GM20000 (cell line): ENCODE measurements at places on chromosomes 16 and 17.

GRCh38 chr17:58333736-58334207 lies 5.2 kb upstream of the TSPOAP1 start:
- DNase-seq, result no peak

DNA sequence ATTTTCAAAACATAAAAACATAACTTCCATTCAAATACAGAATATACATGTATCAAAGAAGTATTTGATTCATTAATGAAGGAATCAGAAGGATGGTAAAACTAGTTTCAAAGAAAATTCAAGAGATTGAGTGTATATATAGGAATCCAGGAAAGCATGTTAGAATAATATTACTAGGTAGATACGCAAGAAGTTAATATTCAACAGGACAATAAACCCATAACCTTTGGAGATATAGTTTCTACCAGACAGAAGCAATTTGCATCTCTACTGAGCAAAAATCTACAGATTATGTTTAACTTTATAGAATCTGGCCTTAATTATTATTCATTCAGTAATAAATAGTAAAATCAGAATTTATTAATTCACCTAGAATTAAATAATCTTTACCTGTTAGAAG lies 166.8 kb downstream of the CNTNAP4 start:
- no peak for DNase-seq

- DNase-seq, result no peak
These were observed 95.0 kb upstream of the PSMD7 start for GRCh38 chr16:74201576-74201975.

- DNase-seq, result no peak
These were observed 77.5 kb downstream of the MRTFB start for GRCh38 chr16:14148569-14148968.

DNA sequence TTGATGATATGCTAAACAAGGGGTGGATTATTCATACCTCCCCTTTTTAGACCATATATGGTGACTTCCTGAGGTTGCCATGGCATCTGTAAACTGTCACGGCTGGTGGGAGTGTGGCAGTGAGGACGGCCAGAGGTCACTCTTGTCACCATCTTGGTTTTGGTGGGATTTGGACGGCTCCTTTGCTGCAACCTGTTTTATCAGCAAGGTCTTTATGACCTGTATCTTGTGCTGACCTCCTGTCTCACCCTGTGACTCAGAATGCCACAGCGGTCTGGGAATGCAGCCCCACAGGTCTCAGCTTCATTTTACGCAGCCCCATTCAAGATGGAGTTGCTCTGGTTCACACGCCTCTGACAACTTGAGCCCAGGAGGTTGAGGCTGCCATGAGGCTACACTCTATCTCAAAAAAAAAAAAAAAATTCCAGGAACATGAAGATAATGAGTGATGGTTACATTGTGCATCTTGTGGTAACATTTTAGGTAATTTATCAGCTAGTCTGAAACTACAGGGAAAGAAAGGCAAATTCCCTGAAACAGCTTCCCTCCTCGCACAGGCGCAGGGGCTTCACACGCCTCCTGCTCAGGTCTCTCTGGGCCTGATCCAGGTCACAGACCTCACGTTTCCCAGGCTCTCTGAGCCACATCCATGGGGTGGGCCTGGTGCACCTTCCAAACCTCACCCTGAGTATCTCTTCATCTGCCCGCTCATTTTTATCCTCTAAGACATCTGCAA lies 15.3 kb upstream of the UBE2I start:
- DNase-seq, result no peak

- no peak for DNase-seq
These were observed 50.8 kb downstream of the SOCS1 start for GRCh38 chr16:11205065-11205699.

GRCh38 chr17:21542991-21543390 lies 149.3 kb upstream of the KCNJ18 start:
- no peak for DNase-seq

GRCh38 chr17:76123749-76124581 lies 17.1 kb downstream of the FOXJ1 start:
- DNase-seq, result peak; percentile 19

GRCh38 chr16:64878940-64879339 lies 242.9 kb downstream of the CDH11 start:
- no peak for DNase-seq

DNA sequence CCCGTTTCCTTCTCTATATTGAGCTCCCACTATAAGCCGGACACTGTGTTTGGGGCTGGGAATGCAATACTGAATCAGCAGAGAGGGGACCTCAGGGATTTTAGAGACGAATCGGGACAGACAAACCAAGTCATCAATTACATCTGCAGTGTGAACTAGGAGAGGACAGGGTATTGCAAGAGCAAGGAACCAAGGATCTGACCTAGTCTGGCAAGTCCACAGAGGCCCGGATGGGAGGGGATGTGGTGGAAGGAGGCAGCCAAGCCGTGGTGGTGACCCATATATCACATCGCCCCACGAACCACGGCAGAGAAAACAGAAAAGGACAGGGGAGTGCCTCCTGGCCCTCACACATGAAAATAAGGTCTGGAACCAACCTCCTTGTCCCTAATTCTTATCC lies 28.1 kb upstream of the NXPH3 start:
- peak; percentile 6 for DNase-seq

DNA sequence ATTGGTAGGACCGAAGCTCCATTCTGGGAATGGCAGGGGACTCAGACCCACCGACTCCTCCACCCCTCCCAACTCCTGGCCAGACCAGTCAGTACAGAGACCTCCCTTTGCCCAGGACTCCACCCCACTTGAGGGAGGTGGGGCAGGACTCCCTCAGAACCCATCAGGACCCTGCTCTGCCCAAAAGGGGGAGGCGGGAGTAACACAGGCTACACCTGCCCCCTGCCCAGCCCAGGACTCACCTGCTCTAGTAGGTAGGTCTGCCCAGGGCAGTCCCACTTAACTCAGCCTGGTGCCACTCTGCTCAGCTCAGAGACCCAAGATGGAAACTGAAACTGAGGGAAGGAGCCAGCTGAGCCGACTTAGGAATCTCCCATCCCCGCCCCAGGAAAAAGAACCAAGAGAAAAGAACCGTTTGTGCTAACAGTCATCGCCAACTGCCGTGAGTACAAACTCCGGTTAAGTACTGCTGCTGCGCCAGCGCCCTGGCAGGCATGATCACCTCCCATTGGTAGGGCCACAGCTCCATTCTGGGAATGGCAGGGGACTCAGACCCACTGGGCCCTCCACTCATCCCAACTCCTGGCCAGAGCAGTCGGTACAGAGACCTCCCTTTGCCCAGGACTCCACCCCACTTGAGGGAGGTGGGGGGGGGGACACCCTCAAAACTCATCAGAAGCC lies 503 bp downstream of the DHX58 start:
- no peak for DNase-seq

DNA sequence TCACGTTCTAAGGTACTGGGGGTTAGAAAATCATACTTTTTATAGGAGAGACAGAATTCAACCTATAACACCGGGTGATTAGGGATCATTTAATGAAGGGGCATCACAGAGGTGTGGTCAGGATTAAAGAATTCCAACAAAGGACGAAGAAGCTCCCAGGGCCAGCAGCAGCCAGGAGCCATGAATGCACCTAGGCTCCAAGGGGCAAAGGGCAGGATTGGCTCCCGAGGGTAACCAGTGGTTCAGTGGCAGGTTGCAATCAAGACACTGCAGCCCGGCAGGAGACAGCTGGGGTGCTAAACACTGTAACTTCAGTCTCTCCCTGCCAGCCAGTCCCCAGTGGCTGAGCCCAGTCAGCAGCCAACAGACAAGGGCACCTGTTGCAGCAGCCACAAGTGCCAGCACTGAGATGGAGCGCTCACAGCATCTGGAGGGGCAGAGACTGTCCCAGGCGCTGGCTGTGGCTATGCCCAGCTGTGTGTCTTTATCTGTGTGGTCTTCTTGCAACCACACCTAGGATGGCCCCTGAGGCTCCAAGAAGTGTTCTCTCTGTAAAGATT lies 23.9 kb downstream of the DHRS7C start:
- no peak for DNase-seq

- DNase-seq, result no peak
These were observed 278.8 kb upstream of the C16orf82 start for GRCh38 chr16:26787924-26788323.

DNA sequence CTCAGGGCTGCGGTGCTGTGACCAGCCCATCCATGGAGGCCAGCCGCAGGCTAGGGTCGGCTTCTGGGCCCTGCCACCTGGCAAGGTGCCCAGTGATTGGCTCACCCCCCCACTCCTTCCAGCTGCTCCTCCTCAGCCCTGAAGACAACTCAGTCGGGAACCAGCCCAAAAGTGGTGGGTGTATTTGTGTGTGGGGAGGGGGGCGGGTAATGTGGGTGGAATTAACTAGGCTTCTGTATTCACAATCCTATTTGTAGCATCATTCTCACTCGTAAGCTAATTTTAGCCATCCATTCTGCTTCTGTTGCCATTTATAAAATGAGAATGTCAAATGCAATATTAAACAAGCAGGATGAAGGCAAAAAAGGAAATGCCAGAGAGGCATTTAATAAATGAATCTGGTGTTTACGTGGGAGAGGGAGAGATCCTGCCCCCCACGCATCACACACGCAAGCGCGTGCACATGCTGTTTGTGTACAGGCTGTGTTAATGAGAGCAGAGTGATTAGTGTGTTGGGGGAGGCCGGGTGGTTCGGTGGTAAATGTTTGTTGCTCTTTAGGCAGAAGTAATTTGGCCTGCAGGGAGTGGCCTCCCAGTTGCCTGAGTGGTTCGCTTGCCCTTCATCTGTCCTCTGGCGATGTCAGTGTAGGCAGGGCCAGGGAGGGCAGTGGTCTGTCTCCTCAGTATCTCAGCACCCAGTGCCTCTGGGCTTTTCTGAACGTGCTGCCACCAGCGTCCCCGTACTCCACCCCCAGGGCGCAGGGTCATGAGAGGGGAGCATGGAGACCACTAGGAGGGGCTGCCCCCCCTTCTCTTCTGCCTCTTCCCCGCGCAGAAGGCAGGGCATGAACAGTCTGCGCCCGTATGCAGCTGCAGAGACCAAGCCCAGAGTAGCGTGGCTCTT lies 140.1 kb downstream of the CCDC182 start:
- DNase-seq, result peak; percentile 56

- DNase-seq, result no peak
These were observed 11.7 kb upstream of the PRPSAP1 start for GRCh38 chr17:76365256-76365903.

GRCh38 chr16:102060-102855 lies 24.2 kb downstream of the MPG start:
- DNase-seq, result no peak

- DNase-seq, result no peak
These were observed 283.6 kb downstream of the ABCC12 start for GRCh38 chr16:47872225-47872624.
